Fibroblast of skin of abdomen (primary cell): ENCODE measurements at places on chromosomes 3 and 15.

- no peak for DNase-seq
Measured at GRCh38 chr3:112587336-112587735, 25.5 kb downstream of the SLC35A5 start.

- peak; percentile 75 for DNase-seq
Measured at GRCh38 chr3:46114323-46114988, 87.2 kb upstream of the XCR1 start.

DNA sequence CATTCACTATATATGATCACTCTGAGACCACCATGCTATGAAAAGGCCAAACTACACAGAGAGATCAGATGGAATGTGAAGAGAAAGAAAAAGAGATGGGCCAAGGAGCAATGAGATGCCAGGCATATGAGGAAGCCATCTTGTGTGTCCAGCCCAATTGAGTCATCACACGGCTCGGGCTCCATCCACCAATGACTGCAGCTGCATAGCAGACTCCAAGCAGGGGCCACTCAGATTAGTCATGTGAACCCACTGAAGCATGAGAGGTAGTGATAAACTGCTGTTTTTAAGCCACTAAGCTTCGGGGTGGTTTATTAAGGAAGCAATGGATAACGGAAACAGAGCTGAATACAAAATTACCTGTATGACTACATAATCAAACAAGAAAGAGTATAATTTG lies 185.9 kb downstream of the SUCLG2 start:
- DNase-seq = peak; percentile 26

DNA sequence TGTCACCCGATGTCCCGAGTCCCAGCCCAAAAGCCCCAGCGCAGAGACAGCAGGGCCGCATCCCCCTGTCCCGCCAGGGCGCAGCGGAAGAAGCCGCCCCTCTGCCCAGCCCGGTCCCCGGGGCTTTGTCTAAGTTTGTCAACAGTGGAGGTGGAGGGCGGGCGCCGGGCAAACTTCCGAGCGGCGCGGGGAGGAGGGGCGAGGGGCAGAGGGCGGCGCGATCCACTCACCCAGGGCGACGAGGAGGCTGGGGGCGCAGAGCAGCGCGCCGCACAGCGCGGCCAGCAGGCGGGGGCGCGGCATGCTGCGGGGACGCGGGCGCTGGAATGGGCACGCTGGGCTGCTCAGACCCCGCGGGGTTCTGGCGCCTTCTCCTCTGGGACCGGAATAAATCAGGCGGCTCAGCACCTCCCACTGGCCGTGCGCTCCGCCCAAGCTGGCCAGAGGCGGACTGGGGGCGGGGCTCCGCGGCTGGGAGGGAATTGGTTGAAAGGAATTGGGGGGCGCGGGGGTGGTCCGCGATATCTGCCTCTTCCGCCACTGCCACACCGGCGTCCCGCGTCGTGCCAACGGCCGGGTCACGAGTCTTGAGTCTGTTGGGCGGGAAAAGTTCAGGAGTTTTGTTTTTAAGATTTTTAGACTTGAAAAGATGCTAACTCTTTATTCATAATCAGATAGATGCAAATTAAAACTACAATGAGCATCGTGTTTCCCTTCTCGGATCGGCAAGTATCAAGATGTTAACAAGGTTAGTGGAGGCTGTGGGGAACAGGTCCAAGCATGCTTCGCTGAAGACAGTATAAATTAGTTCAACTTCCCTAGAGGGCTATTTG lies at the start of gene MFGE8:
MFGE8 (minus strand) TSS at position 363 of the 833 bp plus-strand sequence; CDS start at position 303, 60 bp downstream.
- peak; percentile 67 for DNase-seq

DNA sequence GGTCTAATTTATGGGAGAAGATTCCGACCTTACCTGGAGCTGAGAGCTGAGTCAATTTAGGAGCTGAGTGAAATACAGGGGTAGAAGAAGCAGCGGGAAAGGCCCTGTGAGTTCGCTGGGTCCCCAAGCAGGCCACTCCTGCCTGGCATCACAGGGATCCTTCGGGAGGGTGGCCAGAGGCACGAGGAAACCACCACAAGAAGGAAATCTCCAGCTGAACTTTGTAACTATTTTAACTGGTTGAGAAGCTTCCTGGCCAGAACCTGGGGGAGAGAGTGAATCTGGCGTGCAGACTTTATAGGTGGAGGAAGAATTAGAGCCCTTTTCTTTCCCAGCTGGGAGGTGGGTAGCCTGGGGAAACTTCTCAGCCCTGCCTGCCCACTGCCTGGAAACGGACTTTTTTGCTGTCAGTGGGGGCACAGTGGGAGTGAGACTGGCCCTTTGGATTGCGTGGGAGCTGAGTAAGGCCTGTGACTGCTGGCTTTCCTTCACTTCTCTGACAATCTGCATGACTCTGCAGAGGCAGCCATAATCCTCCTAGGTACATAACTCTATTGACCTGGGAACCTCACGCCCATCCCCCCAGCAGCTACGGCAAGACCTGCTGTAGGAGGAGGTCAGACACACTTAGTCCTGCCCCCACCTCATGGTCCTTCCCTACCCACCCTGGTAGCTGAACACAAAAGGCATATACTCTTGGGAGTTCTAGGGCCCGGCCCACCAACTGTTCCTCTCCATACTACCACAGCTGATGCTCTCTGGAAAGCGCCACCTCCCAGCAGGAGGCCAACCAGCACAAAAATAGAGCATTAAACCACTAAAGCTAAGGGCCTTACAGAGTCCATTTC lies 340.7 kb downstream of the CNTN3 start:
- no peak for DNase-seq

GRCh38 chr3:150342896-150343467 lies 65.1 kb upstream of the TSC22D2 start:
- peak; percentile 44 for DNase-seq

- DNase-seq = no peak
Measured at GRCh38 chr3:43005981-43006380, 26.9 kb downstream of the GASK1A start.

- no peak for DNase-seq
Measured at GRCh38 chr3:181727341-181728032, 15.8 kb downstream of the SOX2 start.

GRCh38 chr3:12195231-12195630 lies 36.5 kb upstream of the TIMP4 start:
- peak; percentile 55 for DNase-seq

- DNase-seq = peak; percentile 49
Measured at GRCh38 chr15:90062023-90062442, 40.2 kb downstream of the IDH2 start.

DNA sequence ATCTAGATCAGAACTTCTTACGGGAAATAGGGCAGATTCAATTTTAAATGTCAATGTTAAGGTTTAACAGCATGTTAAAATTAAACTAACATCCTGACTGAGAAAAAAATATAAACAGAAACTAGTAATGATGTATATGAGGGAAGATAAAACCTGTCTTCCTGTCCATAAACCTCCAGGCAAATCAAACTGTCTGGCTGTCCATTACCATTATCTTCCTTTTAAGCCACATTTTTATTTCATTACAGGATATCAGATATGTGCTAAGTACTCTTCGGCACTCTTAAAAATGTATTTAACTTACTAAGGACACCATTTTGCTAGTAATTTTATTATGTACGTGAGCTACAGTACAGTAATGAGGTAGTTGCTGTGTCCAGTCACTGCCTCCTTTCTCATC lies 1461.7 kb upstream of the ALCAM start:
- DNase-seq = no peak

GRCh38 chr3:120554812-120555606 lies 41.1 kb upstream of the NDUFB4 start:
- DNase-seq = peak; percentile 41

DNA sequence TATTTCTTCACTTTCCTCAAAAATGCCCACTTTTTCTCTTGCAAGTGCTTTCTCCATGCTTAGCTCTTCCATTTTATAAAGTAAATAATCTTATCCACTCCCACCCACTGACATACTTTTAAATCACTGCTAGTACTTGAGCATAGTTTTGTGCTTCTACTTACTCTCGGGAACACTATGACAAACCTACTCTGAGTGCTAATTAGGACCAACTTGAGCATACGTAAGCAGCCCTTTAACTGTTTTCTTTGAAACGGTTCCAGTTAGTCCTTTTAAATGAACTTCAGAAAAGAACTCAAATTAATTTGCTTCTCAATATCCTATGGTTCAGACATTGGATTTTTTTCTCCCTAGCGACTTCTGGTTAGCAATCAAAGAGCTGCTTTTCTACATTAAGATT lies 280.0 kb upstream of the SOX2 start:
- DNase-seq = no peak

- peak; percentile 78 for DNase-seq
Measured at GRCh38 chr3:105606016-105606415, 239.3 kb downstream of the ALCAM start.

- no peak for DNase-seq
Measured at GRCh38 chr3:28841441-28841840, 439.4 kb upstream of the RBMS3 start.

- no peak for DNase-seq
Measured at GRCh38 chr3:61819861-61820260, 258.5 kb downstream of the PTPRG start.
